ENCODE measurements at places on chromosomes 7 and 10.

DNA sequence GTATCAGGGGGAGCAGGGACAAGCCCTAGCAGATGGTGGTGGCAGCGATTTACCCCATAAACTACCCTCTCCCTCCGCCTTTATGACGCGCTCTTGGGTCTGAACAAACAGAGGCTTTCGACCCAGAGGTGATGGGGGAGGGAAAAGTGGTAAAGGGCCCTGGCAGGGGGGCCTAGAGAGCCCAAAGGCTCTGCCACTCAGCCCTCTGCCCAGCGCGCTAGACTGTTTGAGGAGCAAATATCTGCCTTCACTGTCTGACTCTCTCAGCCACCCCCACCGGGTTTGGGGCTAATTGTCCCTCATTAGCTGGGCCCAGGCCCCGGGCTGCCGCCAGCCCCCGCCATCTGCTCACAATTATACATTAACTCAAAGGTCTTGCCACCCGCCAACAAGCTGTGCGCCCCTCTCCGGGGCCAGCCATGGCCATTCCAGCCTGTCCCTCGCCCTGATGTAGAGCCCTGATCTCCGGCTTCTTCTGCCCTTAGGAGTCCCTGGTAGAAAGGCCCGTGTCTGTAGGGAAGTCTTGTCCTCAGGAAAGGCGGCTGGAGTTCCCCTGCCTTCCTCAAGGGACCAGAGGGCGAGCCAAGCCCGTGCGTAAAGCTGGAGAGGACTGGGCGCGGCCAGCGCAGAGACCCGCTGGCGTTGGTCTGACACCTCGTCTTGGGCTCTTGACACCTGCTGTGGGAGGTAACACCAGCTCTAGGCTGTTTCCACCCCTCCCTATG is 1.9 kb upstream of the PAX4 start:
- no peak overlapping the region for H3K4me3 ChIP-seq
- no peak for DNase-seq
- H3K27ac ChIP-seq: no peak overlapping the region
- peaks cover 66% of the 10 kb centered on the region for H3K27me3 ChIP-seq
- H3K36me3 ChIP-seq: no peaks in the 10 kb centered on the region
- peaks cover 4% of the 10 kb centered on the region for H3K4me1 ChIP-seq

DNA sequence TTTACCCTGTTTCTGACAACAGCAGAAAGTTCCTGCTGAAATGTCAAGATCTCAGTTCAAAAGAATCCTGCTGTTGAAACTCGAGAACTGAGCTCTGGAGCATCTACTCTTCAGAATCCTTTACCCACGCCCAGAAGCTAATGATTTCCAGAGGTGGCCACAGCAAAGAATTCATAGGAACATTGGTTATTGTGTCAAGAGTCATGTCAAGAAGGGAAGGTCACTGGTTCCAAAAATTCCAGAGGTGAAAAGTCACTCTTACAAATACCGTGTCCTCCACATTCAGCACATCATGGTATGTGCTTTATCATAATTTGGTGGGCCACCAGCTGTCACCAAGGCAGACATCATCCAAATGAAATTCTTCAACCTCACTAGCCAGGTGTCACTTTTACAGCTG is 394.4 kb upstream of the NPVF start:
- H3K27ac ChIP-seq: no peak overlapping the region
- no peaks in the 10 kb centered on the region for H3K36me3 ChIP-seq
- peaks cover 17% of the 10 kb centered on the region for H3K4me1 ChIP-seq
- DNase-seq: no peak
- H3K27me3 ChIP-seq: no peaks in the 10 kb centered on the region

DNA sequence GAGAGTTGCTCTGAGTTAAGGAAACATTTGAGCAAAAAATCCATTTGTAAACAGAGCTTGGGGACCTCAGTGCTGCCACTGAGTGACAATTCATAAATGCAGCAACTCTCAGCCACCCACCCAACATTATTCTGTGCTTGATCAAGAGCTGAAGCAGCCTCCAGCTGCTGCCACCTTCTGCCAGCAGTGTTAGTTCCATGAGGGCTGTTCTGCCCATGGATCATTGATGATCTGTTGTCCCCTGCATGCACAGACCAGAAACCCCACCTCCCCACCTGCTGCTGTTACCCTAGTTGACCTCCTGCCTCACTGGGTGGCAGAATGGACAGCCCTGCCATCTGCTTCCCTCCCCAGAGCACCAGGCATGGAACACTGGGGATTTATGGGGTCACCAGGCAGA is 305.4 kb downstream of the KCNMA1 start:
- H3K4me1 ChIP-seq: no peaks in the 10 kb centered on the region
- no peaks in the 10 kb centered on the region for H3K27me3 ChIP-seq
- no peak for DNase-seq
- H3K27ac ChIP-seq: no peak overlapping the region
- H3K36me3 ChIP-seq: no peaks in the 10 kb centered on the region

- H3K36me3 ChIP-seq: peaks cover 40% of the 10 kb centered on the region
- no peaks in the 10 kb centered on the region for H3K27me3 ChIP-seq
- peak; percentile 39 for DNase-seq
- H3K27ac ChIP-seq: peak overlapping the region; percentile 76
- peaks cover 84% of the 10 kb centered on the region for H3K4me1 ChIP-seq
These were observed 46.2 kb downstream of the RGS10 start for GRCh38 chr10:119496273-119496672.

GRCh38 chr10:78808736-78809367 is 259.9 kb upstream of the ZMIZ1 start:
- no peak overlapping the region for H3K27ac ChIP-seq
- DNase-seq: no peak
- no peak overlapping the region for H3K4me3 ChIP-seq
- peaks cover 2% of the 10 kb centered on the region for H3K27me3 ChIP-seq

DNA sequence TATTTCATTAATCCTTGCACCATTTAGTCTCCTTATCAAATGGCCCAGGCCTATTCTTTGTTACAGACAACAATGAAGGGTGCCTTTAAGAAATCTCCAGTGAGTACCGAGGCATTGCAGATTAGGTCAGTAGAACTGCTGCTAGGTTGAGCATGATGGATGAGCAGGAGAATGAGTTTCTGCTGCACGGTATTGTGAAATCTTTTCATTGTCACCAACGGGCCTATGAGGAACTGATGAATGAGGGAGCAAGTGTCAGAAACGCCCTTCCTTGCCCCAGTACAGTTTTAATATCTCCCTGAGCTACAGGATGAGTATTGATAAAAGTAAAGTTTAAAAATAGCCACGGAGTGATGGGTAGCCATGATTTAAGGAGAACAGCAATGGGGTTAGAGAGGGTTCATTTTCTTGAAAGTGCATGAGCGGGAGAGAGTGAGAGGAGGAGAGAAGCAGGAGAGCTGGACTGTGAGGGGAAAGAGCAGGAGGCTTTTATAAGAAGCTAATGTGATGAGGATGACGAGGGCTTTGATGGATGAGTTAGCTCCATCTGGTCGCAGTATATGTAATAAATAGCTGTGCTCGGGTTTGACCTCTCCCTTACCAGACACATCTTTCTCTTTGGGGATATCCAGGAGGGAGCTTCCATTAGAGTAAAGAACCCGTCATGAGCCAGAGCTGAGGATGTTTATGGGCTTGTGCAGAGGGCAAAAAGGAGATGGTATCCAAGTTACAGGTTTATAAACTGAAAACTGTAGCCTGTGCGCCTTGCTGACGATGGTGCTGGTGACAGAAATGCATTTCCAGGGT is 526.1 kb downstream of the LRMDA start:
- no peaks in the 10 kb centered on the region for H3K4me1 ChIP-seq
- no peak overlapping the region for H3K4me3 ChIP-seq
- no peaks in the 10 kb centered on the region for H3K27me3 ChIP-seq
- no peaks in the 10 kb centered on the region for H3K36me3 ChIP-seq
- H3K27ac ChIP-seq: no peak overlapping the region
- DNase-seq: no peak

GRCh38 chr10:130615457-130615856 is 479.3 kb downstream of the GLRX3 start:
- peaks cover 10% of the 10 kb centered on the region for H3K27me3 ChIP-seq
- H3K4me1 ChIP-seq: no peaks in the 10 kb centered on the region
- no peak for DNase-seq
- H3K27ac ChIP-seq: no peak overlapping the region

DNA sequence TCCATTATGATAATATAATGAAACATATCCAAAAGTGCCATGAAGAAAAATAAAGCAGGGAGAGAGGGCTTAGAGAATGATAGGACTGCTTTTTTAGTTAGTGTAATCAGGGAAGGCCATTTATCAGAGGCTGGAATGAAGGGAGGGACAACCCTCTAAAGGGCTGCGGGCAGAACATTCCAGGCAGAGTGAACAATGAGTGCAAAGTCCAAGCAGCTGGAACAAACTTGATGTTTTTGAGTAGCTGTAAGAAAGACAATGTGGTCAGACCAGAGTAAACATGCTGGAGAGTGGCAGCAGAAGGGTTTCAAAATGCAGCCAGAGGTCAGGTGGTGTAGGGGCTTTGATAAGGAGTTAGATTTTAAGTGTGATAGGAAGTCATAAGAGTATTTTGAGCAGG is 65.6 kb upstream of the CCDC6 start:
- no peak overlapping the region for H3K27ac ChIP-seq
- DNase-seq: no peak
- no peaks in the 10 kb centered on the region for H3K4me1 ChIP-seq
- H3K36me3 ChIP-seq: no peaks in the 10 kb centered on the region
- no peaks in the 10 kb centered on the region for H3K27me3 ChIP-seq
- H3K4me3 ChIP-seq: no peak overlapping the region

GRCh38 chr10:100775386-100775785 is 30.0 kb downstream of the PAX2 start:
- no peak overlapping the region for H3K4me3 ChIP-seq
- H3K36me3 ChIP-seq: no peaks in the 10 kb centered on the region
- H3K27ac ChIP-seq: no peak overlapping the region
- peaks cover 33% of the 10 kb centered on the region for H3K27me3 ChIP-seq
- DNase-seq: no peak

GRCh38 chr10:89242840-89243568 is 8.6 kb downstream of the LIPA start:
- H3K27me3 ChIP-seq: no peaks in the 10 kb centered on the region
- H3K27ac ChIP-seq: no peak overlapping the region
- DNase-seq: no peak
- peaks cover 7% of the 10 kb centered on the region for H3K4me1 ChIP-seq
- H3K4me3 ChIP-seq: no peak overlapping the region

GRCh38 chr10:36096576-36096975 is 454.5 kb upstream of the FZD8 start:
- DNase-seq: no peak
- no peaks in the 10 kb centered on the region for H3K36me3 ChIP-seq
- H3K27ac ChIP-seq: no peak overlapping the region
- H3K4me1 ChIP-seq: no peaks in the 10 kb centered on the region

DNA sequence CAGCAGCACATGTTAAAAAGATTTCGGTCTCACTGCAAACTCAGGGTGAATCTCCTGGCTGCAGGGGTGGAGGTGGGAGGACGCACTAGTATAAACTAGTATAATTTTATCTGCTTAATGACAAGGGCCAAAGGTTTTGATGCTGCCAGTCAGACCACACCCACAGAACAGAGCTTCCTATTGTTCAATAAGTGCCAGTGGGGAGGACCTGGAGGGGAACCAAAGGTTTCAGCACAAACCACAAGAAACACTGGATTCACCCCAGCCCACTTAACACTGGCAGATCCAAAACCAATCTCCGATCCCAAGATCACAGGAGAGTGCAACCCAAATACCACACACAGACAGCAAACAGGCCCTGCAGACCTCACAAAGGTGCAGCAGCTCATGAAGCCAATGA is 6.6 kb downstream of the VOPP1 start:
- H3K36me3 ChIP-seq: peaks cover 43% of the 10 kb centered on the region
- peaks cover 79% of the 10 kb centered on the region for H3K4me1 ChIP-seq
- H3K4me3 ChIP-seq: peak overlapping the region; percentile 0
- H3K27ac ChIP-seq: peak overlapping the region; percentile 28

- no peak overlapping the region for H3K4me3 ChIP-seq
- no peak for DNase-seq
- H3K4me1 ChIP-seq: no peaks in the 10 kb centered on the region
- no peak overlapping the region for H3K27ac ChIP-seq
These were observed 42.0 kb upstream of the OIT3 start for GRCh38 chr10:72851509-72851908.

DNA sequence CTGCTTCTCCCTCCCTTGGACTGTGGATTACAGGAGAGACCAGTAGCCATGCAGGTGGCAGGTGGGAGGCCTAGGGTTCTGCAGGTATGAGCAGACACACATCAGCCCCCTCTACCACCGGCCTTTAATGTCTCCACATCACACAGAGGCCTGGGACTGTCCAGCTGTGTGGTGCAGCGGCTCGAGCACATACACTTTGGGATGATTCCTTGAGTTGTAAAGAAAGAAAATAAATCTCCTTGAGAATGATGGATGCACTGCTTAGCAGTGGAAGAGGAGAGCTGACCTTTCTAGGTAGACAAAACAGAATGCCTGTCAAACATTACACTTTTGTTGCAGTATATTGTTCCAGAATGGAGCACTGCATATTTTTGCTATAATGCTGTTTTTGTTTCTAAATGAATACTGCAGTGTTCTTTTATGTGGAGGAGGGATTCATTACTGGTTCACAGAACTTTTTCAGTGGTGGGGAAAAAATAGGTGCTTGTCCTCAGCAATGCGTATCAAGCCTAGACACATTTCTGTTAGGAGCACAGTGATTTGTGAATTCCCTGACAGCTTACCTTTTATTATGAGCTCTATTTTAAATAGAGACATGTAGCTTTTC is 66.0 kb downstream of the PTPRE start:
- no peak overlapping the region for H3K4me3 ChIP-seq
- H3K36me3 ChIP-seq: no peaks in the 10 kb centered on the region
- peaks cover 6% of the 10 kb centered on the region for H3K4me1 ChIP-seq
- DNase-seq: no peak
- H3K27me3 ChIP-seq: peaks cover 11% of the 10 kb centered on the region

DNA sequence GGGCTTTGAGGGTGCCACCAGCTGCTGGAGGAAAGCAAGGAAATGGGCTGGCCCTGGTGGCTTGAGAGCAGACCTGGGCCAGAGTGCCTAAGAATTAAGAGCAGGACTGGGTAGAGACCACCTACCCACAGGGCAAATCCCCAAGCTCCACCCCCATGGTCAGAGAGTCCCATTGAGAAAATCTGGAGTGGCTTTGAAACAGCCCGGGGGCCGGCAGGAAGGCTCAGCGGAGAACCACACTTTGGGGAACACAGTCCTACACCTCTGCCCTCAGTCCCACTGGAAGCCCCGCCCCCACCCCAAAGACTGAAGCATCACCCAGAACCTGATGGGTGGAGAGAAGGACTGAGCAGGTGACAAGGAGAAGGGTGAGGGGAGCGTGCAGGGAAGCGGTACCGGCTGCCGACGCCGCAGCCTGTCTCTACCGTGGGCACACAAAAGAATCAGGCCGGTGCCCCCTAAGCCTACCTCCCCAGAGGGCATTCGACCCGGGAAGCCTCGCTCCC is 3.6 kb downstream of the SMARCD3 start:
- no peak overlapping the region for H3K27ac ChIP-seq
- H3K27me3 ChIP-seq: peaks cover 40% of the 10 kb centered on the region
- H3K4me3 ChIP-seq: peak overlapping the region; percentile 7
- no peak for DNase-seq

Data from activated CD4-positive, alpha-beta T cell treated with anti-CD3 and anti-CD28 coated beads, Interleukin-2, amount 10 ng/mL, durations not matched to agents 7 days and 5 days (primary cell).